Midbrain (tissue), 1 donor: ENCODE measurements at places on chromosomes 5 and 9.

DNA sequence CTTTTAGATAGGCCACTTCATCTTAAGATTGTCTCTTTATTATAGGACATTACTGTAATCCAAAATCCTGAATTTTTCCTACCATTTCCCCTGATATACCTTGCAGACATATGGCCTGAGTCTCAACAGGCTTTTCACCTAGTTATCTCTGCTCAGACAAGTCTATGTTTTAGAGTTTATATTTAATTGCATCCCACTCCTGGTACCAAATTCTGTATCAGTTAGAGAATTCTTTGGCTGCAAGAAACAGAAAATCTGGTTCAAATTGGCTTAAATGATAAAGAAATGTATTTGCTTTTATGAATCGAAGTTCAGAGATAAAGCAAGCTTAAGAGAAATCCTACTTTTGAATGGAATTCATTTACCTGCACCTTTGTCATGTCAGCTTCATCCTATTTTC, 102.2 kb upstream of the OSMR start:
- no peak for DNase-seq

DNA sequence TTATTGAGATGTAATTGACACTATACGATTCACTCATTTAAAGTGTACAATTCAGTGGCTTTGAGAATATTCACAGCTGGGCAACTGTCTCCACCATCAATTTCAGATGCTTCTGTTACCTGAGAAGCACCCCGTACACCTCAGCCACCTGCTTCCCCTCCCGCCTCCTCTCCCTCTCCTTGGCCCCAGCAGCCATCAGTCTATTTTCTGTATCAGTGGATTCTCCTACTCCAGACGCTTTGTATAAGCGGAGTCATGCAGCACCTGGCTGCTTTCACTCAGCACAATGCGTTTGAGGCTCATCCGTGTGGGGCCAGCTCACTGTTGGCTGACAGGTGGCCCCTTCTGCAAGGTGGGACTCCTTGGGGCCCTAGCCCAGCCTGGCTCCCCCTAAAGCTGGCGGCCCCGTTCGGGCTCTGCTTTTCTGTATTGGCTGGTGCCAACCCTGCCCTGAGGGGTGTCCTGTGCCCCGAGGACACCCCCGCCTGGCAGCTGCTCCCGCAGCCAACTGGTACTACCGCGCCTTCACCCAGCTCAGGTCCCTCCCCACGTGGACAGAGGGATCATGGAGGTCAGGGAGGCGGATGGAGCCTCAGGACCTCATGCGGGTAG, 124.4 kb upstream of the COL5A1 start:
- no peak for DNase-seq

GRCh38 chr9:69168709-69169217, 5.3 kb upstream of the TJP2 start:
- DNase-seq, result no peak

- no peak for DNase-seq
Measured at GRCh38 chr5:139759219-139759721, 36.3 kb upstream of the PSD2 start.

- DNase-seq, result no peak
Measured at GRCh38 chr9:79644601-79645000, 72.8 kb downstream of the TLE4 start.

- no peak for DNase-seq
Measured at GRCh38 chr9:109167716-109168115, 667 bp upstream of the FRRS1L start.

GRCh38 chr5:83538786-83539462, 67.4 kb downstream of the VCAN start:
- no peak for DNase-seq

GRCh38 chr5:125582352-125582751, 835.9 kb upstream of the ZNF608 start:
- DNase-seq, result peak; percentile 11

DNA sequence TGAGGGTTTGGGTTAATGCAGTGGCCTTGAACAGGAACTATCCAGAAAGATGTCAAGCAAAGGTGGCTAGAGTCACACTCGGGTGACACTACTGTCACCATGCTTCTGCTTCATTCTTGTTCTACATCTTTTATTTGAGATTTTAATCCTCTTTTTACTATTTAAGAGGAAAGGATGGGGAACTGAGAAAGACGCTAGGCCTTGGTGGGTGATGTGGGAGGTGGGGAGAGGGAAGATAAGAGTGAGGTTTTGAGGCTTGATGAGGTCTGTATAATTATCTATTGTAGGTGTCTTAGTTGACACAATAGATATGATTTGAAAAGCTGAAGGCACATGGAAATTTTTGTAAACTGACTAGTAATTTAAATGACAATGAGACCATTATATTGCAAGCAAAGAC, 3.5 kb upstream of the BASP1 start:
- no peak for DNase-seq

DNA sequence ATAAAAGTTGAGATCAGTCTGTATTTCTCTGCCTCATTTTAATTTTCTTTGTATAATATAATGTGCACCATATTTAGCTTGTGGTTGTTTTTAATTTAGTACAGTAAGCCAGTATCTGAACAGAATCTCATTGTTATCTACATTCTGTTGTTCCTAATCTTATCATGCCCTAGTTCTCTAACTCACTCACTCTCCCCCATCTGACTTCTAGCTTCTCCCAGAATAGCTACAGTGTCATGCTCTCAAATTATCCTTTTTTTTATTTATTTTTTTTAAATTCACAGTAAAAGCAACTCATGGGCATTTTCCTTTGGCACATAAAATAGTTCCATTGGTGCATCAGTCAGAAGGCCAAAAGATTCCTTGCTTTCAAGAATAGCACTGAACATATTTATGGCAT, 156.6 kb downstream of the TRPM3 start:
- no peak for DNase-seq

- DNase-seq, result no peak
Measured at GRCh38 chr5:103186152-103186551, 66.1 kb downstream of the PPIP5K2 start.

GRCh38 chr5:69432412-69433206, 17.7 kb downstream of the MARVELD2 start:
- DNase-seq, result no peak

DNA sequence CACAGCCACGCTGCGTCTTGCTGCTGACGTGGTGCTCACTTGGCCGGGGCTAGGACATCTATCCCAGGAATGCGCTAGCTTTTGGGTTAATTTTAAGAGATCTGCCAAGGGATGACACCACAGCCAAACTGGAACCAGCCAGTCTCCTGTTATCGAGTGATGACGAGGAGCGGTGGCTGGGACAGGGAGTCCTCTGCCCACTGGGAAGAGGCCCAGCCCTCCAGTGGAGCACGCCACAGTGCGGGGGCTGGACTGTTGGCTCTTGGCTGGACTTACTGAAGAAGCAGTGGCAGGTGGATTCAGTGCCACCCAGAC, 55.1 kb upstream of the PHYKPL start:
- no peak for DNase-seq
